Panc1 (cell line): ENCODE measurements at places on chromosomes 3 and 15.

GRCh38 chr3:39241561-39241960 lies 38.3 kb downstream of the CX3CR1 start:
- no peak for DNase-seq

DNA sequence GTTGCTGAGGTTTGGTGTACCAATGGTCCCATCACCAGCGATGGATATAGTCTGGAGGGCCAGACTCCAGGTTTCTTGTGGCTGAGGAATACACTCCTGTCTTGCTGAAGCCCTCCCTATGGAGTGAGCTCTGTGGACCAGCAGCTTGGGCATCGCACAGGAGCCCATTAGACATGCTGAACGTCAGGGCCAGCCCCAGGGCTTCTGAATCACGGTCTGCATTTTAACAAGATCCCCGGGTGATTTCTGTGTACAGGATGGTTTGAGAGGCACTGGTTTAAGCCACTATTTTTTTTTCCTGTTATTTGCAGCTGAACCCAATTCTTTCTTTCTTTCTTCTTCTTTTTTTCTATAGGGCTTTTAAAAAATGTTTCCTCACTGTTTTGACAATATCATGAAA lies 69.5 kb upstream of the XCR1 start:
- no peak for DNase-seq

DNA sequence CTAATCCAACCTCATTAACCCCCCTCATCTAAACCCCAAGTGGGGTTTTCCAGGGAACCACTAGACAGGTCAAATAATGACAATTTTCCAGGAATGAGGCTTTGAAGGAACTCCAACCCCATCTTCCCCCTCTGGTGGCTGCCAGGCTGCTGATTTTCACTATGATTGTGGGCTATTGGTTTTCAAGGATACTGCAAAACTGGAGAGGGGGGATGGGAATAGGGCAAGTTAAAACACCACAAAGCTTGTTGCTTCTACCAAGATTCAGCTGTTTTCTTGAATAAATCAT lies 10.4 kb upstream of the ZNF662 start:
- no peak for DNase-seq

DNA sequence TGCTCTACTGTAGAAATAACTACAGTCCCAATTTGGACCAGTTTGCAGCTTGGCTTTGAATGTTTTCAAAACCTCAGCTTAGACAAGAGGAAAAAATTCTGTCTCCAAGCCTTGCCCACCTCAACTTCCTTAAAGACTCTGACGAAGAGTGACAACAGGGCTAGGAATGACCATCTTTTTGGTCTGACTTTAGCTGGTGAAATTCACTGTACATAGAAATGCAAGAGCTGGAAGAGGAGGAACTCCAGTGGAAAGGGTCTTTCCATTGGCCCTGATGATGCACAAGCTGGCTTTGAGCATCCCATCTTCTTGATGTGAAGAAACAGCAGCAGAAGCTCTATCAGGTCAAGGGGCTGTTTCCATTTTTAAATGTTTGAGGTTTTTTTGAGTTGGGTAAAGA lies 22.7 kb upstream of the SH3BP5 start:
- DNase-seq = no peak

DNA sequence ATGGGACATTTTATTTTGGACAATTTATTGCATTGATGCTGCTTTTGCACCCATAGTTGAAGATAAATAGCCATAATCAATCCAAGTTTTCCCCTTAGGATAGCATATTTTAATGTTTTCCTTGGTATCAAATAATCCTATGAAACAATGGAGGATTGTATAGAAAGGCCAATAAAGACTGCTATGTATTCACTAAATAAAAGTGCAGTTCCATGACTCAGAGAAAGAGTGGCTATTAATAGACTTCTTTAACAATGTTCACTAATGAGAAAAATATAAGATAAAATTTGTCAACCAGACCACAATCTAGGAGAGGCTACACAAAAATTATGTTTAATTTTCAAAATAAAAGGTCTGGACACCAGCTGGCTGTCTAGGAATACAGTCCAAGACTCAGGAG lies 560.9 kb upstream of the AGTR1 start:
- DNase-seq = no peak

GRCh38 chr3:3281024-3281423 lies 101.5 kb upstream of the CRBN start:
- DNase-seq = no peak

DNA sequence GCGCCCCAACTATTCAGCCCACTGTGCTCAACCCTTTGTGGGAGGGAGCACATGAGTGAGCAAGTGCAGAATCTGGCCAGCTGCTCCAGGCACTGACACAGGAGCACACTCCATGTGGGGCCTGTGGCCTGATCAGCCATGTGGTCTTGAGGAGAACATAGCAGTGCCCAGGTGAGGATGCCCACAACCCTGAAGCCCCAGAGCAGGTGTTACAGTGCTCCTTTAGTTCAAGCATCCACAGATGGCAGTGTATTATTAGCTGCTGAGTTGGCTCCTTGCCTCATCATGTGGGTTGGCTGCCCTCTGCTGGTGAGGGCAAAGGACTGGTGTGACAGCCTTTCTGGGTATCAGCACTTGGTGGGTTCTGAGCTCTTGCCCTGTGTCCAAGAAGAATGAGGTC lies 1588.2 kb downstream of the SI start:
- peak; percentile 15 for DNase-seq

- DNase-seq = peak; percentile 52
Measured at GRCh38 chr15:62847900-62848489, 194.6 kb upstream of the TPM1 start.

- no peak for DNase-seq
Measured at GRCh38 chr3:101861789-101862415, 12.6 kb downstream of the NFKBIZ start.

GRCh38 chr15:29668120-29668602 lies 154.1 kb downstream of the TJP1 start:
- DNase-seq = no peak

DNA sequence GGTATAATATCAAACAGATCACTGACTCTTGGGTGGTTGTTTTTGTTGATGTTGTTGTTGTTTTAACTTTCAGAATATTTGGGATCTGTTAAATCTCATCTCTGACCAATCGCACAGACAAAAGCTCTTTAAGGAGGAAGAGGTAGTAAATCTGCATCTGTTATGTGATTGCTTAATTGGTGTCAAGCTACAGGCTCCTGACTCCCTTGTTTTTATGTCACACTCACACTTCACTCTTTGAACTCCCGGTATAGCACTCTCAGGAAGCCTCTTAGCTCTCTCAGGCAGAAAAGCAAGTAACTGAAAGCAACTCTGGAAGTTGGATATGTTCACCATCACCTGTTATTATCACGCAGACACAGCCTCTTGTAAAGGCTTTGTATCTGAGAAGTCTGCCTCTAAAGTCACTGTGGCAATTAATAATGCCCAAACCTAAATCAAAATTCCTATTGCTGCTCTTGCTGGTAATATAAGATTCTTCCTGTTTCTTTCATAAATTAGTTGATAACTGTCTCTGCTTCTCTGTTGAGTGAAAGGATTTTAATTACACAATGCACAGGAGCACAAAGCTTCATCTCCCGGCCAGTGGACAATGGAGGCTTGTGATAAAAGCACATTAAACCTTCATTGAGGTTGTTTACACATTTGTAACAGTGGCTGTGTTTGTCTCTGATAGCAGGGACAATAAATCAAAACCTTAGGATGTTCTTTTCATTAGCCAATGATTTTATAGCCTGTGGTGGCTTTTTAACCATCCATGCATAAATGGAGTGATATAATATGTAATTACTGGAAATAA lies 576.7 kb downstream of the MFSD1 start:
- DNase-seq = no peak

DNA sequence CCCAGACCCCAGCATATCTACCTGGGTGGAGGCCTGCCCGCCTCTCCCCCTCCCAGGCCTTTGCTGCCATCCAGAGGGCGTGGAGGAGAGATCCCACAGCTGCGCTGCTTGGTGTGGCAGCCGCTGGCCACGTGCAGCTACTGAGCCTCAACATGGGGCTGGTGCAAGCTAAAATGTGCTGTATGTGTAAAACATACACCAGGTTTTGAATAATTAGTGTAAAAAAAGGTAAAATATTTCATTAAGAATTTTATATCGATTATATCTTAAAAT lies 95.8 kb downstream of the SEC22A start:
- no peak for DNase-seq

GRCh38 chr15:77071305-77072223 lies 655 bp upstream of the TSPAN3 start:
- DNase-seq = no peak

GRCh38 chr15:66653852-66654251 lies 48.2 kb upstream of the SMAD6 start:
- no peak for DNase-seq

DNA sequence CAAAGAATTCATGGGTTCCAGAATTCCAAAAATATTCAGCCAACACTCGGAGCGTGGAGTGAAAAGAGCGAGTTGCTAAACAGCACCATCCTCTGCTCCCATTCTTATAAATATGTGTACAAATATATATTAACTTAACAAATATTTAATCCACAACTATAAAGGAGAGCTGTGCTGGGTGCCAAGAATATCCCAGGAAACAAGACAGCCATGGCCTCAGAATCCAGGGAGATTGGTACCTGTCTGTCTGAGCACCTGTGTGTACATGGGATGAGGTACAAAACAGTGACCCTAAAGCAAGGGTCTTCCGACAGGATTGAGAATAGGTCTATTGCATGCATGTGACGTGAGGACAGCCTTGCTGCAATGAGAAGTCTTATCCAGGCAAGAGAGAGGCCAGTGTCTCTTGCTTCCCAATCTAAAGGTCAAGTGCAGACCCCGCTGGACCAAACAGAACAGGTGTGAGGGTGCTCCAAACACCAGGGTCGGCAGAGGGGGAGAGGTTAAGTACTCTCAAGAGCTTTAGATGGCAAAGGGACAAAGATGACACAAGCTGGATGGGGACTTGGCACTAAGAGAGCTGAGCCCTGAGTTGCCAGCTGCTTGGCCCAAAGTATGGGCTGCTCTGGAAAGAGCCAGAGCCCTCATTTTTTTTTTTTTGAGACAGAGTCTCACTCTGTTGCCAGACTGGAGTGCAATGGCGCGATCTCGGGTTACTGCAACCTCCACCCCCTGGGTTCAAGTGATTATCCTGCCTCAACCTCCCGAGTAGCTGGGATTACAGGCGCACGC lies 36.2 kb downstream of the HOMER2 start:
- no peak for DNase-seq

- DNase-seq = no peak
Measured at GRCh38 chr3:19364148-19364547, 215.8 kb downstream of the KCNH8 start.

DNA sequence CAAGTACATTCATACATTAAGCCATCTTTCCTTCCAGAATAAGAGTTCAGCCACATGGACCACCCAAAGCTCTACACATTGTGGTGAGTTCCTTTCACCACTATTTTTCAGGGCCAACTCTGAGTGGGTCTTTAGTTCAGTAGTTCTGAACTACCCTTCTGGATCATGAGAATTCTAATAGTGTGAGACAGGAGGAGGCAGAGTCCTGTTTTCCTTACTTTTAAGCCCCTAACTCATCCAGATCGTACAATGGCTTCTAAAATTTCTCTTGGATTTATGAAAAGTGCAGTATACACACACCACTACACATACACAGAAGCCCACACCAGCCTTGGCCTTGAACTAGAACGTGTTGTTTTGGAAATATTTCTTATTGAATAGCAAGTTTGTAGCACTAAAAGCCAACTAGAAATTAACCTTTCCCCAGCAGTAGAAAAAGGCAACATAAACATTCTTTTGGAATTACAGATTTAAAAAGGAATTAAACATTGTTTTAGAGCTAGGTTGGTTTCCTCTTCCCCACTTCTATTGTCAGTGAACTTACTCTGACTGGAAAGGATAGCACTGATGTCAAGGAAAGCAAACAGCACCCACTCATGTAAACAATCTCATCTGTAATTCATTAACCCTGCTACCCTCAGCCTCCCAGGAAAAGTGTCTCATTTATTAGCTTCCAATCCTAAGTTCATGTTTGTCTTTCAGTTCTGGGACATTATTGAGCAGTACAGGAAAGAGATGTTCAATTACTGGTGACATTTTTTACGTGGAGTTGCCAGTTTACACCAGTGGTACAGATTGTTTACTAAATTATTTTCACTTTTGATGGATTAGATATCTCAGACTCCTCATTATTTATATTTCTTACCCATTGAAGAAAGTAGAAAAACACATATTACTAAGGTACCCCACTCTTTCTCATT lies 95.7 kb upstream of the AGTR1 start:
- no peak for DNase-seq

DNA sequence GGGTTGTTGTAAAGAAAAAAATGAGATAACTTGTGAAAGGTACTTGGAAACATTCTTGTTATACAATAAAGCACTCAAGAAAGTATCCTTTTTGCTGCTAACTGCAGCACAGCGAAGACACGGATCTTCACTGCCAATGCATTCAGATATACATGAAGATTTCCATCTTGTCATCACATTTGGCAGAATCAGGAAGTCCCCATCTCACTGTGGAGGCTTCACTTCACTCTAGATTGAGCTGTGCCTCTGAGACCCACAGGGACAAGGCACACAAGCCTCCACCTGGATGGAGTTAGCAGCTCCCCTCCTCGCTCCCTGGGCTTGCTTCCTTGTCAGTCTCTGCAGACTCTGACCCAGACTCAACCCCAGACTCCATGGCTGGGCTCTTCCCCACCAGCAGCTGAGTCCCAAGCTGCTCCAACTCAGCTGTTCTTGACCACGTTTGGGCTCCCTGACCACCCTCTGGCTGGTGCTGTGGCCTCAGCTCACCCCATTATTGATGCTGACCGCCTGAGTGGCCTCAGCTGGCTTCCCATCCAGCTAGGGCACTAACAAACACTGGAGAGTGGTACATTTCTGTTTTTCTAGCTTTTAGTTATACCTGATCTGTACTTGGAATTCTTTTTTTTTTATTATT lies 45.4 kb upstream of the SMAD3 start:
- DNase-seq = no peak
